ENCODE measurements at places on chromosomes 1 and 21.
A peak's percentile ranks its signal among the peaks of the same experiment; 100 is the strongest.

DNA sequence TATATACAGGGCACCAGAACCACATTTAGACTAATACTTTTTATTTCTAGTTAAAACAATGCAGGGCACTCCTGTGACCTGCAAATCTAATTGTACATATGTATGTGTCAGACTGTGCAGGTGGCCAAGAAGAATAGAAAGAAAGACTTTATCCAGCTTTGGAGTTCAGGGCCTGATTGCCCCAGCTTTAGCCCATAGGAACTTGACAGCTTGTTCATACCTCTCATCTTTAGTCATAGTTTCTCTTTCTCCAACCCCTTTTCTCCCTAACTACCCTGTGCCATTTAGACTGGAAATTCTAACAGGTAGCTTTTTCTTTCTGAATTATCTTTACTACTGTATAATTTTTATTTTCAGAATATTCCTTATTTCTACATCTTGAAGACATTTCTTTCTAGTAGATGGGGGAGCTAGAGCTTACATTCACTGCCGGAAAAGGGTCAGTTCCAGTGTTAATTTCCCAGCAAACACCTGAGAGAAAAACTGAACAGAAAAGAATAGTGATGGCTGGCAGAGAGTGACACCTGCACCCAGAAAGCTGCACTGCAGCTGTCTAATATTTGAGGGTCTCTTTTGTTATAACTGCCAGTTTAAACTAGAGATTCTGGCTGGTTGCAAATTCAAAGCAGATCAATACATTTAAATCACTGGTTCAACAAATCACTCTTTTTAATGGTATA, 8.4 kb downstream of the YBX1 start:
- DNase-seq, result no peak

- DNase-seq, result no peak
Observed at GRCh38 chr1:203373991-203374390, 23.1 kb upstream of the FMOD start.

DNA sequence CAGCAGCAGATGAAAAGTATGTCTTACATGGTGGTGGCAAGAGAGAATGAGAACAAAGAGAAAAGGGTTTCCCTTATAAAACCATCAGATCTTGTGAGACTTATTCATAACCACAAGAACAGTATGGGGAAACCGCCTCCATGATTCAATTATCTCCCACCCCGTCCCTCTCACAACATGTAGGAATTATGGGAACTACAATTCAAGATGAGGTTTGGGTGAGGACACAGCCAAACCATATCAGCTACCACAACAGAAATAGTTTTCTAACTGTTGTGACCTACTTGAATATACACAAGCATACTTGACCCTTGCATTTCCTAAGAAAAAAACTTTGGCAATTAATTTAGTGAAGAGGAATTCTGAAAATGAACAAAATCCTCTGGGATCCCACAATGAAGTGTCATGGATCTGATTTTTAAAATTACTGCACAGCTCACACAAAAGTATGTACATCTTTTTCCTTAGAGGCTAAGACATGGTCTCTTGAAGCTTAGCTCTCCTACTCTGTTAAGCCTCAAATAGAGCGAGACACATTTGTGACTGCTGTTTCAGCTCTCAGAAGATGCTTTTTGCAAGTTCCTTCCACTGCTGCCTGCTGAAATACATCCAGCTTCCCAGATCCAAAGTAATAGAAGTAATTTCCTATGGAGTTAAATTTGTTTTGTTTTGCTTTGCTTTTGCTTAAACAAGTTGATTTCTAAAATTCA, 265.8 kb downstream of the DPYD start:
- DNase-seq, result peak; percentile 19

GRCh38 chr1:36133484-36133883, 8.5 kb upstream of the COL8A2 start:
- peak; percentile 65 for DNase-seq

- DNase-seq, result no peak
Observed at GRCh38 chr1:36625253-36625934, 142.7 kb upstream of the CSF3R start.

DNA sequence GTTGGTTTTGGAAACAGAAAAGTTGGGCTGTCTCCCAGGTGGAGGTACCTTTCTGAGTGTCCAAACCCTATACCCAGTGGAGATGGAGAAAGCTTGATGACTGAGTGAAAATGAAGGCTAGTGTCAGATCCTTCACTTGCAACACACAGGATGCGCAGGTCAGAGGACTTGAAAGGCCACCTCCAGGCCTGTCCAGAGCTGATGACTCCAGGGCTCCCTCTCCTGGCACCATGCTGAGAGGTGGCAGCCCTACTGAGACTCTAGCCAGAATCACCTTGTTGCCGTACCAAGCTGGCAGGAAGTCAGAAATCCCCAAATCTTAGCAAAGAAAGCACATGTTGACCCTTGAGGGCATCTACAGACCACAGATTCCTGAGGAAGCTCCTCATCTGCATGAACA, 16.4 kb downstream of the KNCN start:
- DNase-seq, result no peak

DNA sequence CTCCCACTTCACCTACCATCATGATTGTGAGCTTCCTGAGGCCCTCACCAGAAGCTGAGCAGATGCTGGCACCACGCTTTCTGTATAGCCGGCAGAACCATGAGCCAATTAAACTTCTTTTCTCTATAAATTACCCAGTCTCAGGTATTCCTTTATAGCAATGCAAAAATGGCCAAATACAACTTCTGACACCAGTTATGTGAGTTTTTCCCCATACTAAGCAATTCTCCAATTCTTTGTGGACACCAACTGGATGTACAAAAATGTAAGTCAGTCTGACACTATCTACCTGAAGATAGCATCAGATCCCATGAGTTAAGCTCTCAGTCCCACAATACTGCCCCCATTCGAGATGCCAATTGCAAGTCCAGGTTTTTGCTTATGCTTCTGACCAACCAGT, 65.4 kb upstream of the PPIH start:
- DNase-seq, result no peak

- no peak for DNase-seq
Observed at GRCh38 chr1:150708595-150708994, 11.6 kb upstream of the GOLPH3L start.

Measured in hindlimb muscle (tissue), 1 donor.